ENCODE measurements at places on chromosomes 4 and X.

- DNase-seq, result no peak
These were observed 20.4 kb downstream of the POF1B start for GRCh38 chrX:85359051-85359450.

GRCh38 chr4:42512226-42512625, 114.9 kb downstream of the SHISA3 start:
- no peak for DNase-seq

DNA sequence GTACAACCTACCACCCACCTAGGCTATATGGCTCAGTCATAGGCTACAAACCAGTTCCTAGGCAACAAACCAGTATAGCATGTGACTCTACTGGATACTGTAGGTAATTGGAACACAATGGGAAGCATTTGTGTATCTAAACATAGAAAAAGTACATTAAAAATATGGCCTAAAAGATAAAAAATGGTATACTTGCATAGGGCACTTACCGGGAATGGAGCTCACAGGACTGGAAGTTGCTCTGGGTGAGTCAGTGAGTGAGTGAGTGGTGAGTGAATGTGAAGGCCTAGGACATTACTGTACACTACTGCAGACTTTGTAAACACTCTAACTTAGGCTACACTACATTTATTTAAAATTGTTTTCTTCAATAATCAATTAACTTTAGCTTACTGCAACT, 139.2 kb upstream of the RBPJ start:
- DNase-seq, result no peak

GRCh38 chr4:150425161-150425560, 156.8 kb upstream of the MAB21L2 start:
- no peak for DNase-seq

DNA sequence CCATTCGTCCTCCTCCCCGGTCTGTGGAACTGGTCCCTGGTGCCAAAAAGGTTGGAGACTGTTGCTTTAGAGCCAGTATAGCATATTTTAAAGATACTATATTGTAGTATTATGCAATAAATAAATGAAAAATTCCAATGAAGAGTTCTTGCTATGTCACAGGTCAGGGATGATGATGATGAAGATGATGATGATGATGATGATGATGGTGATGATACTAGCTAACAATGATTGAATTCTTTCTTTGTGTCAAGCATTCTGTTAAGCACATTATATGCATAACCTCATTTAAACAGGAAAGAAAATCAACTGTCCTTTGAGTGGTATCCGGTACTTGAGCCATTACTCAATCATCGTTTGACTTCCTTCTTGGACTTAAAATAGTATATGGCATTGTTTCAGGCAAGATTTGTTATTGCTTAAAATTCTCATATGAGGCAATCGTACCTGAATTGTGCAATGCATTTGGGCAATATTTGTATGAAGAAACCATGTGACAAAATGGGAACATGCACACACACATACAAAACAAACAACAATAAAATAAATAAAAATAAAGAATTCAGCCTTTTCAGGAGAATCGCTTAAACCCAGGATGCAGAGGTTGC, 22.8 kb upstream of the TLR2 start:
- no peak for DNase-seq

DNA sequence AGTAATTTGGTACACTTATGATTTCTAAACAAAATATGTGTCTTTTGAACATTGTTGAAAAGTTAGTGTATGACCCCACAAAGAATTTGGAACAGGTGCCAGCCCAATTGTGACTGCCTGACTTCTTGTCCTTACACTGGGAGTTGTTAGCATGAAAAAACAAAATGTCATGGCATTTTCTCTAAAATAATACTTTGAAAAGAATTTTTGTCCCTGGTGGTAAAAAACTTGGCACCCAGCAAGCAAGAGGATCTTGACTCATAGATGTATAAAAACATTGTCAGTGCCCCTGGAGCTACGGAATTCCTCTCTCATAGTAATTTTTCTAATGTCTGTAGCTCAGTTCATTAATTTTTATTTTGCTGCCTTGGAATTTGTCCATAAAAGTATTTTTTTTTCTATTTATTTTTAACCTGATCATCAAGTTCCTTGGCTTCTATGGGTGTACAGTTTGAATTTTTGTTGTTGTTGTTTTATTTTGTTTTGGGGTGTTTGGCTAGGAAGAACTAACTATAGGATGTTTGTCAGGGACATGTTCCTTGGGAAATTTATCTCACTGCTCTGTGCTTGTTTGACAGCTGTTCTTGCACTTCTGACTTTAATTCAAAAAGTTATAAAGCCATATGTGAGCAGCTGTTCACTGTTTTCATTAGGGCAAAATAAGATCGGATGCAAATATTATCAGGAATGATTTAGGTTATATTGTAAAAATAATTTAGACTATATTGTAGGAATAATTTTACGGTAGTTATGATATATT, 95.4 kb upstream of the NUDT6 start:
- DNase-seq, result no peak

DNA sequence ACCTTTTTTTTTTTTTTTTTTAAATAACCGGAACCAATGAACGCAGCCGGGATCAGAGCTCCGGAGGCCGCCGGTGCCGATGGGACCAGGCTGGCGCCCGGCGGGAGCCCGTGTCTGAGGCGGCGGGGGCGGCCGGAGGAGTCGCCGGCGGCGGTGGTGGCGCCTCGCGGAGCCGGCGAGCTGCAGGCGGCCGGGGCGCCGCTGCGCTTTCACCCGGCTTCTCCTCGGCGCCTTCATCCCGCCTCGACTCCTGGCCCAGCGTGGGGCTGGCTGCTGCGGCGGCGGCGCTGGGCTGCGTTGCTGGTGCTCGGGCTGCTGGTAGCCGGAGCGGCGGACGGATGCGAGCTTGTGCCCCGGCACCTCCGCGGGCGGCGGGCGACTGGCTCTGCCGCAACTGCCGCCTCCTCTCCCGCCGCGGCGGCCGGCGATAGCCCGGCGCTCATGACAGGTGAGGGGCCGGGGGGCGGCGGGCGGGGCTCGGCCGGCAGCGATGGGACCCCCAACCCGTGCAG, 337 bp downstream of the STIM2 start:
- peak; percentile 76 for DNase-seq

DNA sequence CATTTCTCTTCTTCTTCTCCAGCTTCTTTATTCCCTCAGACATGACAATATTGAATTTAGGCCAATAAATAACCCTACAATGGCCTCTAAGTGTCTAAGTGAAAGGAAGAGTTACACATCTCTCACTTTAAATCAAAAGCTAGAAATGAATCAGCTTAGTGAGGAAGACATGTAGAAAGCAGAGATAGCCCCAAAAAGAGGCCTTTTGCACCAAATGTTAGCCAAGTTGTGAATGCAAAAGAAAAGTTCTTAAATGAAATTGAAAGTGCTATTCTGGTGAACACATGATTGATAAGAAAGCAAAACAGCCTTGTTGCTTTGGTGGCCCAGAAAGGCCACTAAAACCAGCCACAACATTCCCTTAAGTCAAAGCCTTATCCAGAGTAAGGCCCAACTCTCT, 146.2 kb upstream of the HHIP start:
- no peak for DNase-seq

DNA sequence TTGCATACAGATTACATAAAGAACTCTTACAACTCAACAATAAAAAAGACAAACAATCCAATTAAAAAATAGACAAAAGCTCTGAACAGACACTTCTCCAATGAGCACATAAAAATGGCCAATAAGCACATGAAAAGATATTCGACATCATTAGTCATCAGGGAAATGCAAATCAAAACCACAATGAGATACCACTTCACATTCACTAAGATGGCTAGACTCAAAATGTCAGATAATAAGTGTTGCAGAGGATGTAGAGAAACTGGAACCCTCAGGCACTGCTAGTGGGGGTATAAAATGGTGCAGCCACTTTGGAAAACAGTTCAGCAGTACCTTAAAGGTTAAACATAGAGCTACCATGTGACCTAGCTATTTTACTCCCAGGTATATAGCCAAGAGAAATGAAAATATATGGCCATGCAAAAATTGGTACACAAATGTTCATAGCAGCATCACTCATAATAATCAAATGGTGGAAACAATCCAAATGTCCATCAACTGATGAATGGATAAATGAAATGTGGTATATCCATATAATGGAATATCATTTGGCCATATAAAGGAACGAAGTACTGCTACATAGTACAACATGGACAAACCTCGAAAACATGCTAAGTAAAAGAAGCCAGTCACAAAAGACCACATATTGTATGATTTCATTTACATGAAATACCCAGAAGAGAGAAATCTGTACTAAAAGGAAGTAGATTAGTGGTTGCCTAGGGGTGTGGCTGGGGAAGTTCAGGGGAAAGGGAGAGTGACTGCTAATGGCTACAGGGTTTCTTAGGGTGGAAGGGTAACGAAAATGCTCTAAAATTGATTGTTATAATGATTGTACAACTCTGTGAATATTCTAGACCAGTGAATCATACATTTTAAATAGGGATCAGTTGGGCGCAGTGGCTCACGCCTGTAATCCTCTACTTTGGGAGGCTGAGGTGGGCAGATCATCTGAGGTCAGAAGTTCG, 29.4 kb downstream of the SASH3 start:
- no peak for DNase-seq

DNA sequence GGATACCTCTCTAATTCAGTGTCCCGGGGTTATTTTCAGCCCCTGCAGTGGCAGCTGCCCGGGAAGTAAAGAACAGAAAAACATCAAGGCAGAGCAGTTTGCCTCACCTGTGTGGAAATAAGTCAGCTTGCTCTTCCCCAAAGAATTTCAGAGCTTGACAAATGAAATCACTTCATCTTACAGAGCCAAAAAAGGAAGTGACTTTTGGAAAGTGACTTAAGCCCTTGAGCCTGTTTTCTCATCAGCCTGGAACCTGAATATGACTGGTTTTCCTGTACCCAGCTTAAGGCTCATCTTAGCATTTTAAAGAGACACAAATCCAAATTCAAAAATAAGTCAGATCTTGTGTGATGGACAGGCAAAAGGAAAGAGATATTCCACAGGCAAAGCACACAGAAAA, 211.6 kb downstream of the RCHY1 start:
- no peak for DNase-seq

- DNase-seq, result no peak
These were observed 56.6 kb upstream of the MAGED1 start for GRCh38 chrX:51836823-51837222.

DNA sequence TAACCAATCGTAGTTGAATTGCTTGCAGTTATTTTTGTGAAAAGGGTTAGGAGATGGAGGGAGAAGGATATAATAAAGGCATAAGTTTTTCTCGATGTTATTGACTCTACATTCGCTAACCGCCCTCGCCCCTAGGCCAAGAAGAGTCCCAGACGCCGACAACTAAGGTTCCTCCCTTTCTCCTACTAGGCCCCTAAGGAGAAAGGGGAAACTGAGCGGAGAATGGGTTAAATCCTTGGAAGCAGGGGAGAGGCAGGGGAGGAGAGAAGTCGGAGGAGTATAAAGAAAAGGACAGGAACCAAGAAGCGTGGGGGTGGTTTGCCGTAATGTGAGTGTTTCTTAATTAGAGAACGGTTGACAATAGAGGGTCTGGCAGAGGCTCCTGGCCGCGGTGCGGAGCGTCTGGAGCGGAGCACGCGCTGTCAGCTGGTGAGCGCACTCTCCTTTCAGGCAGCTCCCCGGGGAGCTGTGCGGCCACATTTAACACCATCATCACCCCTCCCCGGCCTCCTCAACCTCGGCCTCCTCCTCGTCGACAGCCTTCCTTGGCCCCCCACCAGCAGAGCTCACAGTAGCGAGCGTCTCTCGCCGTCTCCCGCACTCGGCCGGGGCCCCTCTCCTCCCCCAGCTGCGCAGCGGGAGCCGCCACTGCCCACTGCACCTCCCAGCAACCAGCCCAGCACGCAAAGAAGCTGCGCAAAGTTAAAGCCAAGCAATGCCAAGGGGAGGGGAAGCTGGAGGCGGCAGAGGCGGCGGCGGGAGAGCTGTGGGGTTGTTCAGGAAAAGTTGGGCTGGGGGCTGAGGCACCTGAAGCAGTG, 5.9 kb downstream of the ATOH1 start:
- DNase-seq, result no peak

- no peak for DNase-seq
These were observed 87.1 kb downstream of the TSPAN5 start for GRCh38 chr4:98571161-98571786.

- DNase-seq, result no peak
These were observed 115.1 kb upstream of the PITX2 start for GRCh38 chr4:110737931-110738330.

DNA sequence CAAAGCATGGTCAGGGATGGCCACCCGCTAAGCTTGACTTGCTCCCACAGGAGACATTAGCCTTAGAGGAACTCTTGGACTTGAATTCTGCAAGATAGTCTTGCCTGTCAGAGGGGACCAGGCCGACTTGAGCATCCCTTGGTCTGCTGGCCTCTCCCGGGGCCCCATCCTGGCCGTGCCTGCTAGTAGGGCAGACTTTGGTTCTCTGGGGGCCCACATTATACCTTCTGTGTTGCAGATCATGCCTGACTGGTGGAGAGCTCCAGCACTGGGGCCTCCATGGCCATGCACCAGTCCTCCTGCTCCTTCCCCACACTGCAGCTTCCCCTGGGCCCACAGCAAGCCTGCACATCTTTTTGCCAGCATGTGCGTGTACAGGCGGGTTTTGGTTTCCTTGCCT, 46.5 kb downstream of the DACH2 start:
- no peak for DNase-seq

GRCh38 chr4:35166466-35166865, 1077.8 kb downstream of the ARAP2 start:
- DNase-seq, result no peak

Data from psoas muscle (tissue), 8 donors.